ENCODE measurements at places on chromosomes 3 and 15.

GRCh38 chr3:99319961-99320360, 318.4 kb upstream of the COL8A1 start:
- no peak for DNase-seq

DNA sequence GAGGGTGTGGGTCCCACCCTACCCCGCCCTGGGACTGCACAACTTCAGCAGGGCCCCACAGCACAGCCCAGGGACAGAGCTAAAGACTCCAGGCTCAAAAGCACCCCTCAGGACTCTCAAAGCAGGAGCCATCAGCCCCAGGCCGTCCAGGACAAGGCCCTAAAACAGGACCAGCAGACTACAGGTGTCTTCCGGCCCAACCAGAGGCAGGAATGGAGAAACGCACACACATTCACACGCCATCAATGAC, 26.1 kb downstream of the ATRIP start:
- DNase-seq = no peak

DNA sequence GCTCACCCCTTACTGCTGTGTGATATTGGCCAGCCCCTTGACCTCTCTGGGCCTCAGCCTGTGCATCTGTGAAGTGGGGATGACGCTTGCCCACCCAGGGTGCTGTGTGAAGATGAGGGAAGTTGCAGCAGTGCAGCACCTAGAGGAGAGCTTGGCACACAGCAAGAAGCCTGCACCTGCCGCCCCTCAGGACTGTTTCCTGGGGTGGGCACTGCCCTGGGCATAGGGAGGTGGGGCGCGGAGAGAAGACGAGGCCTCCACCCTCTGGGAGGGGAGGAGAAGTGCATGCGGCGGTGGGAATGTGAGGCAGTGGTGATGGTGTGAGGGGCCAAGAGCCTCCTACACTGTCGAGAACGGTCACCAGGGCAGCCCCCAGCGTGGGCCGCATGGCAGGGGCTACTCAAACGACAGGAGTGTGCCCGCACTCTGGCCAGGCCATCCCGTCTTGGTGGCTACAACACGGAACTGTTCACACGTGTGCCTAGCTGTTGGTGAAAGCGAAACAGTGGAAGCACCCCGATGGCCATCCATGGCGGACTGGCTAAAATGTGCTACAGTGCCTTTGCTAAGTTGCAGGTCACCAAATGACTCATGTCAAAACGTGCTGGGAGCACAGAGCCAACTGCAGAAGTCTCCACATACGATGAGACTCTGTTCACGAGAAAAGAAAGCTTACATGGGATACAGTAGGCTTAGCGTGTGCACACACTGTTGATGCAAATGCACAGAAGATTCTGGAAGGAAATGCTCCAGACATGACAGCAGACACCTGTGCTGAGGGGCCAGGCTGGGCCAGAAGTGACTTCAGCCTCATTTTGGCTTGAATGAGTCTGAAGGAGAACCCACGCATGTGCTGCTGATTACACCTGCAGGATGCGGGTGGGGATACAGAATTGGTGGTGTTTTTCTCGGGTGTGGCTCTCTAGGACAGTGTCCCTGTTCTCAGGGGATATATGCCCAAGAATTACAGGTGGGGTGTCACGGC, 40.4 kb upstream of the IQSEC1 start:
- no peak for DNase-seq

DNA sequence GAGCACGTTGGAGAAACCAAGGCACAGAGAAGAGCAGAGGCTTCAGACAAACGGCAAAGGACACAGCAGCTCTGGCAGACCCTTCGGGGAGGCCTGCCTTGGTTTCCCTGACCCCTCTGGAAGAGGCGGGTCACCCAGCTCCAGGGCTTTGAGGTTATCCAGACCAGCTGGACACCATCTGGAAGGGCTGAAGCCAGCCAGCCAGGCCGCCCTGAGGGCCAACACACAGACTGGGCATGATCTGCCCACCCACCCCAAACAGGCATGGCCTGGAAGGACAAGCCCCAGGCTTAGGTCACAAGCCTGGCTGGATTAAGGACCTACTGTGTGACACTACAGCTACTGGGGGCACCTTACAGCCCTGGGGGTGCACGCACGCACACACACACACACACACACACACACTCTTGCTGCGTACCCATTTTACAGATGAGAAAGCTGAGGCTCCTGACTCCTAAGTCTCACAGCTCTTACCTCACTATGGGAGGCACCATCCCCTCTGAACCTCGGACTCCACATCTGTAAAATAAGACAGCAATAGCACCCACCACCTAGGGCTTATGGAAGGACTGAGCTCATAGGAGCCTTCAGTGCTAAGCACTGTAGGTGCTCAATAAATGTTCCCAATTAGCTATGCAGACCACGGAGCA, 10.8 kb downstream of the PLXND1 start:
- no peak for DNase-seq

DNA sequence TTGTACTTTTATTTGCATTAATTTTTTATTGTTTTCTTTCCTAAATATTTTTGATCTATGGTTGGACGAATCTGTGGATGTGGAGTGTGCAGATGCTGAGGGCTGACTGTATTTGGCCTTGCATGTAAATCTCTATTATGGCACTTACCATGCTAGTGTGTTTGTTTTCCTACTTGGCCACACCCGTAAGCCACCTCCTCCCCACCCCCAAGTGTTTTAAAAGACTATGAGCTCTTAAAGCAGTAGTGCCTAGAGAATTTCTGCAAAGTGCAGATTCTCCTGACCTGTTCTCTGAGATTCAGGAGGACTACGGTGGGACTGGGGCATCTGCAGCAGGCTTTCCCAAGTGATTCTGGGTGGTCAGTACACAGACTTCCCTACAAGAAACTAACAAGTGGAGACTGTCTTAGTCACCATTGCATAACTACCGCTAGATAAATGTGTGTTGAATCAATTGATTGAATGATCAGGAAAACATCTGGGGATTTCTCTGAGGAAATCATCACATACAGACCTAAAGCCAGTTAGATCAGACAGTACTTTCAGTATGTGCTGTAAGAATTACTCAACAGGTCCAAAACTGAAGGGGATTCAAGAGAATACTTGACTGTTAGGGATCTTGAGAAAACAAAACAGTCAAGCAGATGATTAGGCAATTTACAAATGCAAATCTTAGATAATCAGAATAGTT, 6.2 kb upstream of the TIPARP start:
- peak; percentile 29 for DNase-seq

- DNase-seq = no peak
Measured at GRCh38 chr3:40679290-40679689, 154.5 kb downstream of the ZNF621 start.

DNA sequence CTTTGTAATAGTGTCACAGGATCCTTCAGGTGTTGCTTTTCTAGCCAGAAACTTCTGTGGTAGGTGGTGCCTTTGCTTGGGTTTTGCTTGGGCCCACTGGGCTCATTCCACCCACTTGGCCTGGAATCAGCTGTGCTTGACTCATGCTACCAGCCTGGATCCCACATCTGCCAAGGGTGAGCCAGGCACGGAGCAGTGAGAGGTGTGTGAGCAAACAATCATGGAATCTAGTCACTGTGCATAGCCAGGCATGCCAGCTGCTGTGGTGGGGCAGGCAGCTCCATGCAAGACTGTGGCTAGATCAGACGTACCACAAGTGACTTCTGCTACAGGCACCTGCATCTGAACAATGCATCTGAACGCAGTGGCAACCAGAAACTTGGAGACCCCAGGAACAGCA, 275.9 kb downstream of the UBE2E2 start:
- no peak for DNase-seq

GRCh38 chr3:127371846-127372245, 84.0 kb upstream of the PRR20G start:
- DNase-seq = no peak

DNA sequence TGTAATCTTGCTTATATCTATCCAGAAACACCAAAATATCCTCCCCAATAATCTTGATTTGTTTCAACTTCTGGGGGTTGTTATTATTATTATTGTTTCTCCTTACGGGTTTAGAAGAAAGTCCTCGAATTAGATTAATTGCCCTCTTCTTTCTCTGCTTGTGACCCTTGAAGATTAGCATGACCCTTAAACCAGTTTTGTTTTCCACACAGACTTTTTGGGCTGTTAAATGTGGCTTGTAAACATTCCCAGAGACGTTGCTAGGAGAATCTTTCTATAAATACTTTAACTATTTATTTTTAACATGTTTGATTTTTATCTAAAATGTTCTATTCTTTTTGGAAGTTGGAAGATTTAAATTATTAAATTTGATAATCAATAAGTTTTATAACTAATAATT, 4.3 kb upstream of the SUCNR1 start:
- DNase-seq = no peak

DNA sequence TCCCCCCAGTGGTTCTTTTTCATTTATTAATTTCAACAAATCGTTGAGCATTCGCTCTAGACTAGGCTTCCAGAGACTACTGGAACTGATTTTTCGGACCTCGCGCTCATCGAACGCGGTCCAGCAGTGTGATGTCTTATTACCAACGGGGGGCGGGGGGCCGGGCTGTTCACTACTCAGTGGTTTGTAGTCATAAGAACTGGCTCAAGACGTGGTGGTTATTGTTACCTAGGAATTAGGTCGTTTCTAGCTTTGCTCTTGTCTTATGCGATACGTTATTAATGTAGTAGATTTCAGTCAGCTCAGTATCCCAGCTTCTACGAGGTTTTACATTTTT, 858 bp downstream of the RBM5 start:
- DNase-seq = peak; percentile 38

GRCh38 chr3:184716622-184717398, 4.9 kb upstream of the MAGEF1 start:
- peak; percentile 25 for DNase-seq

GRCh38 chr3:21310161-21310560, 440.8 kb downstream of the ZNF385D start:
- no peak for DNase-seq

DNA sequence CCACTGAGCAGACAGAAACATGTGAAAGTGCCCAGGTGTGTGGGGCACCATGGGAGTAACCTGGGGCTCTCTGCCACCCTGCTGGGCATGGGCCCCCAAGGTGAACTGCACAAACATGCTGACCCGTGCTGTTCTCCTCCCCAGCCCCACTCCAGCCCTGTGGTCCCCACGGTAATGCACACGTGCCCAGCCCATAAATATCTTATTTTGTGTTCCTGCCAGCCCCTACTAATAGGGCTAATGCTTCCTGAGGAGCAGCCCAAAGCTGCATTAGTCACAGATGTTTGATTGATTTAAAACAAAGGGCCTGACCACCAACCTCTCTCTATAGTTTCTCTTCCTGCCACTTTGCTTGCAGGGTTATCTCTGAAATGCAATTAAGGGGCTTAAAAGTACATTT, 95.4 kb downstream of the ABHD5 start:
- no peak for DNase-seq

DNA sequence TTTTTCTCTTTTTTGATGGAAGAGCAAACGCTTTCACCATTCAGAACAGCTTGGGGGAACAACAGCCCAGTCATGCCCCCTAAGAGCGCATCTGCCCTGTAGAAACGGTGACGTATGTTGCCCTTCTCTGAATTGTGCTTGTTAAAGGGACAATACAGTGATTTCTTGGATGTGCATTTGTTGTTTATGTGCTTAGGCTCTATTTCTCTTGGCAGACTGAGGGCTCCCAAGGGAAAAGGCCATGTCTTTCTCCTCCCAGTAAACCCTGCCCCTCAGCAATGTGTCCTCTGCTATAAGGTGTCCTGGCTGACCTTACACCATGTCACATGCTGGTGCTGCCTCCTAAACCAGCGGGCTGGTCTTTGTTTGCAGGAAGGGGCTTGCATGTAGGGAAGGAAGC, 346.1 kb downstream of the EPHB1 start:
- no peak for DNase-seq

- no peak for DNase-seq
Measured at GRCh38 chr3:39323494-39323893, 6.0 kb upstream of the CCR8 start.

GRCh38 chr3:129308636-129309035, 30.0 kb downstream of the HMCES start:
- no peak for DNase-seq

GRCh38 chr15:79358069-79358468, 47.2 kb downstream of the TMED3 start:
- no peak for DNase-seq

DNA sequence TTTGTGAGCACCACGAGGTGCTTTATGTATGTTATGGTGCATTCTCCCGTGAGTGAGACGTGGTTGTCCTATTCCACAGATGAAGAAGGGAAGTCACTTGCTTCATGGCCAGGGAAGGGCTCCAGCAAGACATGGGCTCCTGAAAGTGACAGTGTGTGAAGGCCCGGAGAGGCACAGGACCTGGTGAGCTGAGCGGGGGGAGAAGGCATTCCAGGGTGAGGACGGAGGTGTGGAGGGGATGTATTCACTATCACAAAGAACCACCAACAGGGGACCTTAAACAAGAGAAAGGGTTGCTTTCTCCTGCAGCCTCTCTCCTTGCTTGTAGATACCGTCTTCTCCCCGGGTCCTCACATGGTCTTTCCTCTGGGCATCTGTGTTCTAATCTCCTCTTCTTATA, 139.1 kb downstream of the FBLN2 start:
- no peak for DNase-seq

DNA sequence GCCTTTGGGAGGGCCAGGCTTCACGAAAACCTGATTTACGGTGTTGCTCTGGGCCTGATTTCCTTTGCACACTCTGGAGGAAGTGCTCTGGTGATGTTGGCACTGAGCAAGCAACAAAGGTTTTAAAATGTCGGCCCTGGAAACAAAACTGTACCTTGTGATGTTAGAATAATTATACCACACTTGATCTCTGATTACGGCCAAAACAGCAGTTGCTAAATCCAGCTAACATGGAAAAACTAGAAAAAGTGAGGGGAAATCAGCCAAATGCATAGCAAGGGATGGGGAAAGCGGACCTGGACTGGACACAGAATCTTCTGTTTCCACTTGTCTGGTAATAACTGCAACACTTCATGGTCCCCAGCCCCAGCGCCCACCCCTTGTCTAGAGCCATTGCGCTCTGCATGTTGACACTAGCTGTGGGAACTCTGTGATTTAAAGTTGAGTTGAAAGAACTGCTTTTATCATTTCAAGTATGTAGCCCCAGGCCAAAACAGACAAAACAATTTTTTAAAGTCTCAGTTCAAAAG, 120.1 kb downstream of the VGLL4 start:
- DNase-seq = no peak

DNA sequence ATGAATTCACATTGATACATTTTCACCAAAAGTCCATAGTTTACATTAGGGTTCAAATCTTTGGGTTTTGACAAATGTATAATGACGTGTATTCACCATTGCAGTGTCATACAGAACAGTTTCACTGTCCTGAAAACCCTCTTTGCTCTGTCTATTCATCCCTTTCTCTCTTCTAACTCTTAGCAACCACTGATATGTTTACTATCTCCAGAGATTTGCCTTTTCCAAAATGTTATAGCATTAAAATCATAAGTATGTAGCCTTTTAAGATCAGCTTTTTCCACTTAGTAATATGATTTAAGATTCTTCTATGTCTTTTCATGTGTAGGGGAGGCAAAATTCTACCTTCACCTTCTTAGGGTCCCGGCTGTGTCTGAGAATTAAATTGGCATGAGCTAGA, 203.8 kb downstream of the TPRG1 start:
- no peak for DNase-seq

DNA sequence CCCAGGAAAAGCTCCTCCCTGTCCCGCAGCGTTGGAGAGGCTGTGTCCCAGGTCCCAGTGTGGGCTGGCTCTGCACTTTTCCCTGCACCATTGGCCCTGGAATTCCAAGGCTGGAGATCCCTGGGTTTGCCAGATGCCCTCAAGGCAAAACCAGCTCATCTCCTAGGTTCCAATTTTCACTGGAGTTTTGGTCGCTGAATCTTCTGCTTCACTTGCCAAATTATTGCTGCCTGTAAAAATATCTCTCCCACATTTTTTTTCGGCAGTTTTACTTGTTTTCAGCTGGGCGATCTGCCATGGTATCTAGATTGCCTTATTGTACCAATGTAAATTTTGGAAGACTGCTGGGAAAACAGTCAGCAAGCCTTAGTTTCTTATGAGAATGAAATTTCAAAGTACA, 150.9 kb upstream of the ATP10A start:
- no peak for DNase-seq
